Right cardiac atrium (tissue), 5 donors: ENCODE measurements at places on chromosomes 6 and 20.

DNA sequence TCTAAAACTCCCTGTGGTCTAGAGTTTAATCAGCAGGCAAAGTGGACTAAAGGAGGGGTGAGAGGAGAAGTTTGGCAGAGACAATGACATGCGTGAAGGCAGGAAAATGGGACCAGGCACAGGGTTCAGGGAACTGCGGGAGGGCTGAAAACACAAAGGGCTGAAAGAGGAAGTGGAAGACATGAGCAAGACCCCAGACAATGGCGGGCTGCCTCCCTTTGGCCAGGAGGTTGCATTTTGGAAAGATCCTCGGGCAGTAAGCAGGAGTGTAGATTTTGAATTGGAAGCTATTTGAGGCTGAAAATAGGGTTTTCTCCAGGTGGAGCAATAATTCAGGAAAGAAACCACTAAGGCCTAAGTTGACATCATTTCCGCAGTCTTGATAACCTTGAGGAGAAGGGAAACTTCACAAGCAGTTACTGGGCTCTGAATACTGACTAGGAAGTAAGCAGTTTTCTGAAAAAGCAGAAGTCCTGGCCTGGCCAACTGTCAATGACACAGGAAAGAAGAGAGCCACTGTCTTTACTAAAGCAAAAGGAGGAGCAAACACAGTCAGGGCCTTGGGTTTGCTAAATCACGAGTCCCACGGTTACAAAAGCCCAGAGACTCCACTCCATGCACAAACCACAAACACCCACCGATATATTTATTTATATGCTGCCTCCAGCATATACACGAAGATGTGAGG is 3.4 kb downstream of the LY86 start:
- DNase-seq, result no peak

DNA sequence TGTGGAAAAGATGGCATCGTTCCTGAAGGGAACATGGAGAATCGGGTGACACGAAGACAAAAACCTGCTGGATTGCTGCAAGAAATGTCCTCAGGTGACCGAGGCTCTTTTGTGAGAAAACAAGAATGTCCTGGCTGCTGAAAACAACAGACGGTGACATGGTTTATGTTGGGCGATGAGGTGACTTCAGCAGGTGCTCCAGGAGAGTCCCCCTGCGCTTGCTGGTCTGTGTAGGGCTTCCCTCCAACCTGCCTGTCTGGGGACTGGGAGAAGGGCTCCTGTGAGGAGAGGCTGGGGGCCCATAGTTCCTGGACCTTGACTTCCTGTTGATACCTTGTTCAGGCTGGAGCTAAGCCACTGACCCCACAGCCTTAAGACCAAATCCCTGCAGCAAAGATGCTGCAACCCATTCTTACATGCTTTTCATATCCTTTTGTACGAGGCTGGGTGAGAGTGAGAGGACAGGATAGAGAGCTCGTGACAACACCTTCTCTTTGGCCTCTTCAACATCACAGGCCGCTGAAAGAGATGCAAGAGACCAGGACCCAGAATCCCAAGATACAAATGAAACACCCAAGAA is 134.8 kb downstream of the CD83 start:
- no peak for DNase-seq

DNA sequence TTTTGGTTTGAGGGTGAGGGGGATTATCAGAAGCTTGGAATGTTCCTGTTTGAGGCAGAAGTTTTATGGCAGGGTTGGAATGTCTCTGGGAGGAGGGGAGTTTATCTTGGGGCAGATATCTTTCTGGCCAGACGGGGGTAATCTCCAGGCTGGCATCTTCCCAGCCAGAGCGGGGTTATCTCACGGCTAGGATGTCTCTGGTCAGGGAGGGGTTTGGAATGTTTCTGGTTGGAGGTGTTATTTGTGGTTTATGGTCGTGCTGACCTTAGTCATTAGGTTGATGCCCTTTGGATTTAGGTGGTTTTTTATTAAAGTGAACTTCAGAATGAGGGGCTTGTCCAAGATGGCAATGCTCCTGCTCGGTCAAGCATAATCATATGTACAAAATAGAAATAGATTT is 14.8 kb downstream of the PGK2 start:
- DNase-seq, result no peak

- DNase-seq, result peak; percentile 40
Observed at GRCh38 chr6:128519132-128519930, 1.1 kb downstream of the PTPRK start.

GRCh38 chr20:48975955-48976354 is 54.4 kb downstream of the ARFGEF2 start:
- DNase-seq, result no peak

DNA sequence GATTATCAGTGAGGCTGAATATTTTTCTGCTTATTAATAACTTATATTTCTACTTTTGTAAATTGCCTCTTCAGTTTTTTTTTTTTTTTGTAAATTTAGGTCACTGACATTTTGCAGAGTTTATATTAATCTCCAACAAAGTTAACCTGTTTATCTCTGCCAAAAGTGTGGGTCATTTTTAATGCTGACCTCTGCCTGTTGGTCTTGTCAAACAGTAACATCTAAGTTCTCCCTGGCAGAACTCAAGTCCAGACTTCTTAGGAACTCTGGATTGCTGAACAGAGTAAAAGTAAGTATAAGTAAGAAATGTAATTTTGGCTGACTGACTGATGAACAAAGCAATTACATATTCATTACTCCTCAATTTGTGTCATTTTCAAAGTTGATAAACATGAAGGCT is 83.9 kb downstream of the CD109 start:
- no peak for DNase-seq

- no peak for DNase-seq
Observed at GRCh38 chr6:41814629-41815028, 27.1 kb downstream of the TOMM6 start.

- no peak for DNase-seq
Observed at GRCh38 chr6:16413399-16413798, 175.0 kb downstream of the GMPR start.

DNA sequence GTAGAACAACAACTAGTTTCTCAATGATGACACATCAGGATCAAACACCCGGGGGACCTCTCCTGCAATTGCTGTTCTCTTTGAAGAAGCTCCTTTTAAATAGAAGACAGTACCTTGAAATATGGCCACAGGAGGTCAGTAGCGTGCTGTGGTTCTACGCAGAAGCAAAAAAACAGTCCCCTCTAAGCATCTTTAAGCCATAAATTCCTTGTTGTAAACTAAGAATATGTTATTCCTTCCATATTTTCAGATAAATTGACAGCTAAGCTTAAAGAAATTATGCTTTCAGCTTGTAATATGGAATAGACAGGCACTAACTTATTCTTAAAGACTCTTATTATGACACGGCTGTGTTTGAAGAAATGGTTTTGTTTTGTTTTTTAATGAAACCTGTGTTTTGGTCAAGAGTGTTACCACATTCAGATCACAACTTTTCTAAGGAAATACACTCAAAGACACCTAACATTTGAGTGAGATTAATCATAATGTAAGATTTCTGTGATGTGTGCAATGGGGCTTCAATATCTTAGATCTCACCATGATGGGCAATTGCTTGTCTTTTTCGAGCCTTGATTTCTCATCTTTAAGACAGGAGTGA is 49.7 kb upstream of the IL20RA start:
- peak; percentile 61 for DNase-seq

- DNase-seq, result peak; percentile 44
Observed at GRCh38 chr20:63349516-63349895, 11.6 kb downstream of the CHRNA4 start.

DNA sequence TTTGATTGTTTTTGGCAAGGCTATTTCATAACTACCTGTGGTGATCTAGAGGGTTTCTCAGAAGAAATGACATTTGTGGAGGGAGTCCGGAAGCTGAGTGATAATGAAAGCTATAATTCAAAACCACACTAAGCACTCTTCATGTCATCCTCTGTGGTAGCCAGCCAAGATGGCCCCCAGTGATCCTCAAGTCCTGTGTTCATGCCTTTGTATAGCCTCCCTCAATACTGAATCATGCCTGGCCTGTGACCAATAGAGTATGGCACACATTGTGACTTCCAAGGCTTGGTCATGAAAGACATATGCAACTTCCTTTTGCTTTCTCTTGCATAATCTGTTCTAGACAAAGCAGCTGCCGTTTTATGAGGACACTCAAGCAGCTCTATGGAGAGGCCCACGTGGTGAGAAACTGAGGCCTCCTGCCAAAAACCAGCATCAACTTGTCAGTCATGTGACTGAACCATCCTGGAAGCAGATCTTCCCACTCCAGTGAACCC is 12.8 kb upstream of the DNAAF9 start:
- peak; percentile 33 for DNase-seq

DNA sequence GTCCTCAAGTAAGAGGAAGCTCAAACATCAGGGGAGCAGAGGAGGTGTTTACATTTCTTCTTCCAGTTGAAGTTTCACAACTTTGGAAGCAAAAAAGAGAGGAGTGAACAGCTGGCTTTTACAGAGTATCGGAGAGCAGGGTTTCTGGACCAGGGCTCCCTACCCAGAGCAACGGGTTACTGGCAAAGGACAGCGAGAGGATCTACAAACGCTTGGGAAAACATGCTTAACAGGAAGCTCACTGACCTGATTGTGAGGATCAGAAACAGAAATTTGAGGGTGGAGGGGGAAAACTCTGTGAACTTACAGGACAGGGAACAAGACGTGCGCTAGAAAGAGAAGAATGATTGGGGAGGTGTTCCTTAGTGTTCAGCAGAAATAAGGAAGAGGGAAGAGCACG is 85.7 kb upstream of the TAB2 start:
- no peak for DNase-seq

- DNase-seq, result no peak
Observed at GRCh38 chr6:965343-965742, 272.4 kb upstream of the EXOC2 start.

DNA sequence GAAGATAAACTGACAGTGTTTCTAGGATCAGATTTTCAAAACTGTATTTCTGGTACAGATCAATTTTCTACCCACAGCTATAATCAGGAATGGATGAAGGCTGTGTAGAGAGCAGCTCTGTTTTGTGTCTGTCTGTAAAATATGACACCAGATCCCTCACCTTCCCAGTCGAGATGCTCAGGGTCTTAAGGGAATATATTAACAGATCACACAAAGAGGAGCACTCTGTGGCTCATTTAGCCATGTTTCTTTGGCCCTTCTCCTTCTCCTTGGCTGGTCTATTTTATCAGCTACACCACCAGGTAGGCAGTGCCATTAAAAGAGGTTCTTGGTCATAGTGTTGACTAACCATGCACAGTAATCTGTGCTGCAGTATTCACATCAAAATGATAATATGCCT is 82.6 kb downstream of the PREP start:
- DNase-seq, result no peak

GRCh38 chr6:47057830-47058540 is 15.9 kb upstream of the ADGRF1 start:
- no peak for DNase-seq

GRCh38 chr6:130893277-130893676 is 66.1 kb downstream of the SMLR1 start:
- no peak for DNase-seq
